CD4-positive, alpha-beta T cell treated with Interleukin-15 for 4 hours (primary cell): ENCODE measurements at places on chromosomes 16 and 17.

DNA sequence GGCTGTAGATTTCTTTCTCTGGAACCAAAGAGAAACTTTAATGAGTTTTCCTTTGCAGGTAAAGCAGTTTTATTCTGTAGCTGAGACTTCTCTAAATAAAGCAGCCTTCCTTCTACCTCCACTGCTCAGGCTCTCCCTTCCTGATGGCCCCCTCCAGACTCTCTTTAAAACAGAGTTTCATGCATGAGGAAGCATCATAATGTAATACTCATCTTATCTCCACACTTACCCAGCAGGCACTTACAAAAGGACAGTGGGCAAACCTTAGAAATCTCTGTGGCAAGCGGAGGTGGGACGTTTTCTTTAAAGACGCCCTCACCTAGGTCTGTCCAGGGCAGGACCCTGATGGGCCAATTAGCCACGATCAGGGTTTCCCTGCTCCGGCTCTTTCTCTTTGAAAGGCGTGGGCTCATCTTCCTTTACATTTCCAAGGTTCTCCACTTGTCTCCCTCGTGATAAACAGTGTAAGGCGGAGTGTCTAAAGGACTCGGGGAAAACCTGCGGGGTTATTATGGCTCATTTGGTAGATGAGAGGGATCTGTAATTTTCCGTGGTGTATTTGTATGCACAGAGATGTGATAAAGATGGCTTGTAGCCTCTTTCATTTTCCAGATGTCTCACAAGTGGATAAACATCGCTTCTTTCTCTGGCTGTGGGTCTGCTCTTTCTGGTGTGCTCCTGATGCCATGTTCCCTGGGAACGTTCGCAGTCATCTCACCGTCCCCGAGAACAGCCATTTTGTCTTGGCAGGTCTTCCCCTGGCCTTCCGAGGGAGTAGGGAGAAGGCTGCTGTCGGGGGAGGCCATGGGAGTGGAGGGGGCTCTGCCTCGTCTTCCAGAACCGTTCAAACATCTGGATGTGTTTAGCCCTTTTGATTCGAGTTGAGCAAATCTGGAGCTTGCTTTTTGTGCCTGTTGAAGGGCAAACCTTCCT, 239.0 kb downstream of the CCDC182 start:
- DNase-seq, result no peak

- DNase-seq, result no peak
Observed at GRCh38 chr16:24871891-24872290, 26.1 kb downstream of the SLC5A11 start.

GRCh38 chr17:57010487-57010886, 32.6 kb downstream of the SCPEP1 start:
- no peak for DNase-seq

GRCh38 chr16:19781226-19781625, 63.2 kb downstream of the IQCK start:
- DNase-seq, result no peak

GRCh38 chr16:50501986-50502615, 46.1 kb upstream of the NKD1 start:
- DNase-seq, result no peak

- no peak for DNase-seq
Observed at GRCh38 chr17:67652433-67652832, 65.3 kb upstream of the NOL11 start.
